HCT116 (cell line): ENCODE measurements at places on chromosomes 6 and 20. TPM values are rescaled to one million over a fixed set of nuclear protein-coding genes. Genes with fewer than 3 reads are reported as not detected.

The ERVFRD-1 gene
- not detected for total RNA-seq

DNA sequence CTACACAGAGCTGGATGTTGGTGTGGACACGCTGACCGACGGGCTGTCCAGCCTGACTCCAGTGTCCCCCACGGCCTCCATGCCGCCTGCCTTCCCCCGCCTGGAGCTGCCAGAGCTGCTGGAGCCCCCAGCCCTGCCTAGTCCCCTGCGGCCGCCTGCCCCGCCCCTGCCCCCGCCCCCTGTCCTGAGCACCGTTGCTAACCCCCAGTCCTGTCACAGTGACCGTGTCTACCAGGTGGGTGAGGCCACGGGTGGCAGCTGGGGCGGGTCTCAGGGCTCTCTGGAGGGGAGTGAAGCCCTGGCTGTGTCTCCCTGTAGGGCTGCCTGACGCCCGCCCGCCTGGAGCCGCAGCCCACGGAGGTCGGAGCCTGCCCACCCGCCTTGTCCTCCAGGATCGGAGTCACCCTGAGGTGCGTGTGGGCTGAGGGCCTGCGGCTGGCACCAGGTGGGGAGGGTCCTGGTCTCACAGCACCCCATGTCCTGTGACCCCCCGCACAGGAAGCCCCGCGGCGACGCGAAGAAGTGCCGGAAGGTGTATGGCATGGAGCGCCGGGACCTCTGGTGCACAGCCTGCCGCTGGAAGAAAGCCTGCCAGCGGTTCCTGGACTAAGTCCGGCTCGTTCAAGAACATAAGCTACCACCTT, 2.9 kb downstream of the SLC2A4RG start:
- DNase-seq, result no peak
- H3K4me3 ChIP-seq, result no peak overlapping the region
- H3K27ac ChIP-seq, result peak overlapping the region; percentile 96; the same call in 1 of the 2 replicates
- H3K4me1 ChIP-seq, result peaks cover 10% of the 10 kb centered on the region; the same call in 1 of the 2 replicates
- no peaks in the 10 kb centered on the region for H3K27me3 ChIP-seq

GRCh38 chr6:12666886-12667285, 49.7 kb upstream of the PHACTR1 start:
- no peak overlapping the region for H3K4me3 ChIP-seq
- no peak for DNase-seq
- no peaks in the 10 kb centered on the region for H3K36me3 ChIP-seq
- H3K27ac ChIP-seq, result no peak overlapping the region

DNA sequence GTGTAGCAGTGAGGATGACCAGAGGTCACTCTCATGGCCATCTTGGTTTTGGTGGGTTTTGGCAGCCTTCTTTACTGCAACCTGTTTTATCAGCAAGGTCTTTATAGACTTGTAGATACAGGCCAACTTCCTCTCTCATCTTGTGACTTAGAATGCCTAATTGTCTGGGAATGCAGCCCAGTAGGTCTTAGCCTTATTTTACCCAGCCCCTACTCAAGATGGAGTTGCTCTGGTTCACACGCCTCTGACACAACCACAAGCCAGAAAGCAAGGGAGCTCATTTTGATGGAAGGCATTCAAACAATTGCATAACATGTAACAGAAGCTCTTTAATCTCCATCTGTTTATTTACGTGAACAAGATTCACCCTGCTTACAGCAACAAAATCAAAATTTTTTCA, 492.0 kb upstream of the SULF2 start:
- H3K27me3 ChIP-seq, result no peaks in the 10 kb centered on the region; the same call in 1 of the 2 replicates
- no peak for DNase-seq
- no peaks in the 10 kb centered on the region for H3K36me3 ChIP-seq
- H3K4me1 ChIP-seq, result no peaks in the 10 kb centered on the region

DNA sequence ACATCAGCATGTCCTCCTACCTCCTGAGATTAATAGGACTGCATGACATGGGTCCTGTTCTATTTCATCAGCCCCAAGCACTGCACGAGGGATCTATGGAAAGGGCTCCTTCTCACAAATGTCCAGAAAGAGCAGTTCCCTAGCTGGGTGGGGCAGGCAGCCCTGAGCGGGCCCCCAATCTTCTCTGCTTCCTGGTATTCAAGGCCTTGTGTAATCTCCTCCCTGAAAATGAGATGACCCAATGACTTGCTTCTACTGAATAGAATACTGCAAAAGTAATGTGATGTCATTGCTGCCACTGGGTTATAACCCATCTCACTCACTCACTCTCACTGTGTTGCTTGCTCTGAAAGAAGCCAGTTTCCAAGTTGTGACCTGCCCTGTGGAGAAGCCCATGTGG, 126.4 kb downstream of the OPRM1 start:
- no peaks in the 10 kb centered on the region for H3K27me3 ChIP-seq
- no peaks in the 10 kb centered on the region for H3K36me3 ChIP-seq
- H3K4me1 ChIP-seq, result no peaks in the 10 kb centered on the region
- H3K4me3 ChIP-seq, result no peak overlapping the region

GRCh38 chr6:148713921-148714320, 32.9 kb upstream of the UST start:
- DNase-seq, result no peak
- H3K4me3 ChIP-seq, result no peak overlapping the region
- H3K27ac ChIP-seq, result no peak overlapping the region
- no peaks in the 10 kb centered on the region for H3K4me1 ChIP-seq

DNA sequence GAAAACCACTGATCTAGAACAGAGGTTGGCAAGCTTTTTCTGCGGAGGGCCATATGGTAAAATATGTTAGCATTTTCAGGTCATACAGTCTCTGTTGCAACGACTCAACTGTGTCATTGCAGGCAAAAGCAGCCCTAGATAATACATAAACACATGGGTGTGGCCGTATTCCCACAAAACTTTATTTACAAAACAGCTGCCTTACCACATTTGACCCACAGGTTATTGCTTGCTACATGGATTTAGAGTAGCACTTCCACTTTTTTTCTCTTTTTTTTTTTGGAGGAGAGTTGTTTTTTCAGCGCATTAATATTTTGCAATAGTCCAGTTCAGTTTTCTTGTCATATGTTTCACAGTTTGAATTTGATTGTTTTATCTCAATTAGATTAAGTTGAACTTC, 2.5 kb upstream of the IGF2R start:
- H3K4me1 ChIP-seq, result peaks cover 8% of the 10 kb centered on the region; the same call in 1 of the 2 replicates
- DNase-seq, result no peak
- H3K27me3 ChIP-seq, result peaks cover 12% of the 10 kb centered on the region; the same call in 1 of the 2 replicates

The SRMS gene
- total RNA-seq, result 3.2 TPM

DNA sequence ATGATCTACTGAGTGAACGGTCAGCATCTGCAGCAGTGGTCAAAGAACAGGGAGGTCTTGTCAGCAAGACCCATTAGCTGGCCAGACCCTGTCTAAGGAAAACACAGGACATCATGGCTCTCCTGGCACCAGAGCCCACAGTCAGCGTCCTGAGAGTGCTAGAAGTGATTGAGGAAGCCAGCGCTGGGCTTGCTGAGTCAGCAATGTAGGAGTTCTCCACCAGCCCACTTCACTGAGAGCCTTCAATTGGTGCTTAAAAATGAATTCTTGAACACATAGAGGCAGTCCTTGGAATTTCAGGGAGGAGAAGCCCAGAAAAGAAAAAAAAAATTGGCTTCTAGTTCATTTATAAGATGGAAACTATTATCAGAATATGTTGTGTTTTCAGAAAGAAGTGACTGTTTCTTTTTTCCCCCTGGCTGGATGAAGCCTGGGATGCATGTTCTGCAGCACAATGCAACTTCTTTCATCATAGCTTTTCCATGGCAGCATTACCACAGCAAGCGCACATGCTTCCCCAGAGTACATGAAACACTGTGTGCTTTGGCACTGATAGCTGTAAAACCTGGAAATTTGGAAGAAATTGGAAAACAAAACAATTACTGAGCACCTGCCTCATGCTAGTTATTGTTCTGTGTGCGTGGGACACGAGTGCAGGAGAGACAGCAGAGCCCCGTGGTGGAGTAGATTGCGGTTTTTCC, 899.9 kb downstream of the C6orf118 start:
- no peak overlapping the region for H3K27ac ChIP-seq
- no peaks in the 10 kb centered on the region for H3K27me3 ChIP-seq
- no peak overlapping the region for H3K4me3 ChIP-seq
- H3K4me1 ChIP-seq, result no peaks in the 10 kb centered on the region
- no peaks in the 10 kb centered on the region for H3K36me3 ChIP-seq
- no peak for DNase-seq

The GPLD1 gene
- 2.1 TPM for total RNA-seq

The BEND3 gene
- total RNA-seq, result 6.3 TPM

The OR11A1 gene
- not detected for total RNA-seq

- DNase-seq, result no peak
- no peaks in the 10 kb centered on the region for H3K4me1 ChIP-seq
- no peaks in the 10 kb centered on the region for H3K36me3 ChIP-seq
- no peak overlapping the region for H3K4me3 ChIP-seq
Measured at GRCh38 chr6:22095836-22096235, 201.0 kb downstream of the PRL start.

The PSMB8 gene
- 0.96 TPM for total RNA-seq

The TBXT gene
- not detected for total RNA-seq

- H3K36me3 ChIP-seq, result no peaks in the 10 kb centered on the region
- peaks cover 30% of the 10 kb centered on the region for H3K4me1 ChIP-seq
- H3K27ac ChIP-seq, result peak overlapping the region; percentile 51; the same call in 1 of the 2 replicates
- H3K27me3 ChIP-seq, result no peaks in the 10 kb centered on the region
Measured at GRCh38 chr20:56606174-56606945, 22.7 kb upstream of the TFAP2C start.

DNA sequence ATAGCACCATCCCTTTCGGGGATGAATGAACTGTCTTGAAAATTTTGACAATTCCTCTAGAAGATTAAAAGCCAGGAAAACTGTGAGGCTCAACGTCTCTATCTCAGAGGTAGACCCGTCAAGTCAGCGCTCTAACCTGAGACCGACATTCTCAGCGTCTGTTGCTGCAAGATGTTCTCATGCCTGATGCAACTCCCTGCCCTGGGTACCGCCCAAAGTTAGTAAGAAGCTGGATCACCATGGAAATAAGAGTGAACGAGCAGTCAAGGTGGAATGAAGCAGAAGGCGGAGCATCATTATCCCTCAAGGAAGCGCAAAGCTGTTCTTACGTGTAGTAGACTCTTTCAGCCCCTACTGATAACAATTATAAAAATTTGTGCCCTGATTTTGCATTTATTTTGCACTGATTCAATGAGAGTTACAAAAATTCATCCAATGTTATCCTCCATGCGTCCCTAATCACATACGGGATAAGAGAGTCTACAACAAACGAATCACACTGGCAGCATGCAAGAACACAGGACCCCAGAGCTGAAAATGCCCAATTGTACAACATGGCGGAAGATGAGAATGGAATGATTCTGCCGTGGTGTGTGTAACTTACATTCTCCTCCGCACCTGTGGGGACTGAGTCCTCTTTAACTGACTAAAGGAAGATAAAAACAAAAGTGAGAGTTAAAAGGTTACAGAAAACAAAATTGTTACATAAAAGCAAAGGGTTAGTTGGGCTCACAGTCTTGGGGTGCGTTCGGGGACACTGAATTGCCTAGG, 95.4 kb downstream of the BCAS1 start:
- H3K27me3 ChIP-seq, result no peaks in the 10 kb centered on the region
- no peaks in the 10 kb centered on the region for H3K4me1 ChIP-seq
- H3K4me3 ChIP-seq, result no peak overlapping the region
- H3K27ac ChIP-seq, result no peak overlapping the region
- no peaks in the 10 kb centered on the region for H3K36me3 ChIP-seq

The CGA gene
- total RNA-seq, result not detected

- H3K4me1 ChIP-seq, result no peaks in the 10 kb centered on the region
- H3K27me3 ChIP-seq, result no peaks in the 10 kb centered on the region
- H3K4me3 ChIP-seq, result no peak overlapping the region
- H3K36me3 ChIP-seq, result no peaks in the 10 kb centered on the region
Measured at GRCh38 chr6:156113631-156114030, 658.0 kb upstream of the NOX3 start.

The GOPC gene
- 24.2 TPM for total RNA-seq

DNA sequence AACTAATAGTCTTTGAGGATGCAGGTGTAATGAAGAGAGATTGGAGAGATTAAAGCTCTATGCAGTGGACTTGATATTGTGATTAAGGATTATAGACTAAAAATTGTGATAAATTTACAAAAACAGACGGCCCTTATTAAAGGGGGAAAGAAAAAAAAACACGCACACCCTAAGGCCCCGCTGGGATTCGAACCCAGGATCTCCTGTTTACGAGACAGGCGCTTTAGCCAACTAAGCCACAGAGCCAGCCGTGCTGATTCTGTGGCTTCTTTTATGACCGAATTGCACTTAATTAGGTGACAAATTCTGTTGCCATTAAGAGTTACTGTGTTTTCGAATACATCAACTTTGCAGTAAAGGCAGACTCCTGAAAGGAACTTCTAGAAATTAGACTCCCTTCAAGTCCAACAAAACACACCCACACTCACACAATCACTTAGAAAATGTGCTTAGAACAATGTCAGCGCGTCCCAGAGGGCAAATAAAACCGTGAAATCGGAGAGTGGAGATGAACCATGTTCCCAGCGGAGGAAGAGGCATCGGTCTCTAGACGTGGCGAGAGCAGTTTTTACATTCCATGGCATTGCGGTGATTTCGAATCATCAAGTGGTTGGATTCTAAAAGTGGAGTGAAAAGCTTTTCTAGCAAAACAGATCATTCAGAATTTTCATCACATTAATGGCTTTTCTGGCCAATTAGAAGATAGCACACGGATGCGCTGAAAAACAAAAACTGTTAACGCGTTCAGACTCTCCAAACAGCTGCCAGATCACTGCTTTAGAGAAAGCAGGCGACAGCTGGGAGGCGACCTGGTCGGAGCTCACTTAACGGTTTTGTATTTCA, 122.6 kb downstream of the GPX5 start:
- peaks cover 7% of the 10 kb centered on the region; the same call in 1 of the 2 replicates for H3K4me1 ChIP-seq
- H3K27ac ChIP-seq, result peak overlapping the region; percentile 6; the same call in 1 of the 2 replicates
- no peaks in the 10 kb centered on the region for H3K36me3 ChIP-seq
- peak overlapping the region; percentile 48 for H3K4me3 ChIP-seq
- no peaks in the 10 kb centered on the region for H3K27me3 ChIP-seq

The PLEKHG1 gene
- total RNA-seq, result 10.4 TPM

DNA sequence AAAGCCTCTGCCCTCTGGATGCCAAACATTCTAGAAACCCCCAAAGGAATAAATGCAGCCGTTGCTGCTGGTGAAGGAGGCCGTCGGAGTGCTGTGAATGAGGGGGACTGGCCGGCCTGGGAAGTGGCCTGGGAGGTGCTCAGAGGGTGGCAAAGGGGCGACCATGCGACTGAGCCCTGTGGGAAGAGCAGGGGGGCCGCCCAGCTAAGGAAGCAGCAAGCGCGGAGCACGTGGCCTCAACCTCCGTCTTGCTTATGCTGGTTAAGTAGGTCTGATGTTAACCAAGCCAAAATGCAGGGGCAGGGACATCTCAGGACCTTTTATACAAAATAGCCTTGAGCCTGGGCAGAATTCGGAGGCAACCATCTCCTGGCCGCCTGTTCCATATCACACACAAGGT, 381.5 kb downstream of the TAF4 start:
- H3K4me3 ChIP-seq, result no peak overlapping the region
- no peaks in the 10 kb centered on the region for H3K4me1 ChIP-seq
- DNase-seq, result no peak
- peaks cover 59% of the 10 kb centered on the region for H3K27me3 ChIP-seq

- no peak for DNase-seq
- no peaks in the 10 kb centered on the region for H3K36me3 ChIP-seq
- H3K27me3 ChIP-seq, result no peaks in the 10 kb centered on the region
- H3K27ac ChIP-seq, result no peak overlapping the region
- H3K4me3 ChIP-seq, result no peak overlapping the region
- H3K4me1 ChIP-seq, result no peaks in the 10 kb centered on the region
Measured at GRCh38 chr20:11347738-11348137, 570.0 kb upstream of the BTBD3 start.
